Progenitor cell of endocrine pancreas (in vitro differentiated cells): ENCODE measurements at places on chromosomes 5 and 9.
A peak's percentile ranks its signal among the peaks of the same experiment; 100 is the strongest.

GRCh38 chr9:32524892-32525708 is 896 bp downstream of the RIGI start:
- H3K27me3 ChIP-seq = no peaks in the 10 kb centered on the region
- H3K36me3 ChIP-seq = peaks cover 15% of the 10 kb centered on the region
- no peak for DNase-seq
- peak overlapping the region; percentile 99 for H3K27ac ChIP-seq

DNA sequence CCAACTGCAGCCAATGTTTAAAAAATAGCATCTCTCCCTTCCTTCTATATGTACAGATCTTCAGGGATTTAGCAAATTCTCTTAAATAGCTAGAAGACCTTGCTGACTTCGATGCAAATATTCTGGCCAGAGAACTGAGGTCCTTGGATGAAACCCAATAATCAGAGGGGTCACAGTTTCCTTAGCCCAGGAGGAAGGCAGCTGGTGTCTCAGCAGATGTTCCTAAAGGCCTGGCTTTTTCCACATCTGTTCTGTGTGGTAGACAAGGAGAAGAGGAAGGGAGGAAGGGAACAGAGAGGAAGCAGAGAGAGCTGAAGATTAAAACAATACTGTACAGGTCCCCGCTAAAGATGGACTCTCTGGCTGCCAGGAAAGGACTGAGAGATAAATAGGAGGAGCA is 33.1 kb downstream of the BOD1 start:
- H3K4me3 ChIP-seq = no peak overlapping the region
- no peaks in the 10 kb centered on the region for H3K4me1 ChIP-seq
- no peak overlapping the region for H3K27ac ChIP-seq
- peaks cover 5% of the 10 kb centered on the region for H3K27me3 ChIP-seq
- DNase-seq = no peak

DNA sequence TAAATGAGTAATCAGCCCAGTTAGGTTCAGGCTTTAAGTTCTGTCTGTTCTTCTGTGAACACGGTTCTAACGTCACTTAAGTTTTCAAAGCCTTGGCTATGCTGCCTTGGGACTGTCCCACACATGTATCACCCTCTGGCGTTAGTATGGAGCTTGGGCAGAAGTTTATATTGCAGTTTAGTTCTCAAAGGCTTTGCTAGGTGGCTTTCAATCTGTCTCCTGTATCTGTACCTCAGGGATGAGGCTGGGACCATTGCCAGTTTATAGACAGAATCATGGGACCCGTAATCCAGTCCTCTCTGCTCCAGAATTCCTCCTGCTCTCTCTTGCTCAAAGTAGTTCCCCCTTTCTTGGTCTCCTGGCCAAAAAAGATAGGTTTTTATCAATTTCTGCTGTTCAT is 12.1 kb downstream of the C9orf40 start:
- no peak overlapping the region for H3K4me3 ChIP-seq
- H3K27ac ChIP-seq = no peak overlapping the region
- no peaks in the 10 kb centered on the region for H3K27me3 ChIP-seq
- no peaks in the 10 kb centered on the region for H3K4me1 ChIP-seq
- no peak for DNase-seq

DNA sequence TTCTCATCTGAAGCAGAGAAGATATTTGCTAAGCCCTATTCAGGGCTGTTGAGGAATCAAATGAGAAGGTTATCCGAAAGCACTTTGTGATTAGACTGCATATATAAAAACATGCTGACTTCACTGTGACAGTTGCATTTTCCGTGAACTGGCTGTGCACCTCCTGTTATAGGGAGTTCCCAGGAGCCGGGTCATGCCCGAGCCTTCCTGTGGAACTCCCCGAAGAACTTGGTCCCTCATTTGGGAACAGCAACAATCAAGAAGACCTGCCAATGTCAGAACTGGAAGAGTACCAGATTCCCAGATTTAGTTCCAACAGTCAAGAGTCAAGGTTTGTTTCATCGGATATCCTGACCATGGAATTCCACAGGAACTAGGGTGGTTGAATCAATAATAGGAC is 130.4 kb upstream of the RAI14 start:
- no peaks in the 10 kb centered on the region for H3K27me3 ChIP-seq
- H3K27ac ChIP-seq = no peak overlapping the region
- peaks cover 16% of the 10 kb centered on the region for H3K4me1 ChIP-seq
- no peaks in the 10 kb centered on the region for H3K36me3 ChIP-seq

- no peak overlapping the region for H3K27ac ChIP-seq
- peaks cover 1% of the 10 kb centered on the region for H3K36me3 ChIP-seq
Measured at GRCh38 chr9:87739546-87739945, 13.6 kb downstream of the CTSL start.

GRCh38 chr9:36855448-36856315 is 178.4 kb downstream of the PAX5 start:
- no peak overlapping the region for H3K27ac ChIP-seq
- H3K36me3 ChIP-seq = no peaks in the 10 kb centered on the region
- H3K4me3 ChIP-seq = no peak overlapping the region
- H3K4me1 ChIP-seq = peaks cover 11% of the 10 kb centered on the region

DNA sequence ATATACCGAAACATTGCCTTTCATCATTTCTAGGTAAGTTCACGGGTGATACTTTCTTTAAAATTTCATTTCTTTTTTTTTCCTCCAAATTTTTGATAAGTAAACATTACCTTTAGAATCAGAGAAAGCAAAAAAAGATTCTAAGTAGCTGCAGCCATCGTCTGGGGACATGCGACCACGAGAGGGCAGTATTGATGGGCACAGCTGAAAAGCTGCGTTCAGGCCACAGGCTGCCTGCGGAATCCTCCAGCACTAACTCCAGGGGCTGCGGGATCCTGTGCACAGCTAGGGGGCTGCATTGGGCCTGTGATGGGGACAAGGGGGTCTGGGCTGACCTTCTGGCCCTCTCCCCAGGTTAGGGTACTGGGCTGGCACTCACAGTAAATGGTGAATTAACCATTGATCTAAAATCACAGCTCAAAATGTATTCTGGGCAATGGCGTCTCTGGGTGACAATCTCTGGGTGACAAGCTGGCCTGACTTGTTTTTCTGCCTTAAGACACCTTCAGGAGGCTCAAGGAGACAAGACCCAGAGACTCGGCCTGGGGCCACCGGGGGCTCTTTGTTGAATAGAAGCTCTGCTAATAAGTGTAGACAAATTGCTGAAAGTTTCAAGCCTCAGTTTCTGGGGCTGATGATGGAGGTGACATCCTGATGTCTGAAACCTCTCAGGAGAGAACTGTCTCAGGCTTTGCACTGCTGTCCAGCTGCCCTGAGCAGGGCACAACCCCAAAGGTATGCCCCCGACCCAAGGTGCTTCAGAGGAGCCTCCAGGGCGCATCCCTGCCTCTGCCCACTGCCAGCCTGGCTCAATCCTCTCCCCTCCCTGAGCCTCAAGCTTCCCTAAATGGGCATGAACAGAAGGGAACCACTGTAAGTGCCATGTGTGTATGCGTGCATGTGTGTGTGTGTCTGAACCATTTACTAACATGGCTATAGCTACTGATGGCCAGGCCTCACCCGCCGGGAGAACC is 44.3 kb upstream of the SARDH start:
- peak overlapping the region; percentile 79 for H3K27ac ChIP-seq
- H3K4me3 ChIP-seq = no peak overlapping the region
- H3K27me3 ChIP-seq = no peaks in the 10 kb centered on the region
- peak; percentile 64 for DNase-seq

DNA sequence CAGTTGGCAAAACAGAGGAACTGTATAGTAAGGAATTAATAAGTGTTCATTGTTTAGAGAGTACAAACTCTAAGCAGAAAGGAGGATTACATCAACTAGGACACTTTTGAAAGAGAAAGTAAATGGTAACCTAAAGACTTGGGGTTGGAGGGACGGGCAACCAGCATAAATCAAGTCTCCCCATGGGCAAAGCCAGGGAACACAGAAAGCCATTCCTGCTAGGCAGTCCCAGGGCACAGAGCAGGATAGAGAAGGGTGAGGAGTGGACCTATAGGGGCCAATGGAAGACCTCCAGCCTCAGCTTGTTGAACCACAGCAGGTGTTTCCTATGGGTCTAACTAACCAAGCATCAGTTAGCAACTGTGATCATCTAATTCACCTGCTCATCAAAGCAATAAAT is 9.2 kb upstream of the ERAP1 start:
- H3K4me3 ChIP-seq = no peak overlapping the region
- no peak for DNase-seq
- H3K36me3 ChIP-seq = no peaks in the 10 kb centered on the region
- H3K4me1 ChIP-seq = peaks cover under 1% of the 10 kb centered on the region
- H3K27me3 ChIP-seq = peaks cover 6% of the 10 kb centered on the region

DNA sequence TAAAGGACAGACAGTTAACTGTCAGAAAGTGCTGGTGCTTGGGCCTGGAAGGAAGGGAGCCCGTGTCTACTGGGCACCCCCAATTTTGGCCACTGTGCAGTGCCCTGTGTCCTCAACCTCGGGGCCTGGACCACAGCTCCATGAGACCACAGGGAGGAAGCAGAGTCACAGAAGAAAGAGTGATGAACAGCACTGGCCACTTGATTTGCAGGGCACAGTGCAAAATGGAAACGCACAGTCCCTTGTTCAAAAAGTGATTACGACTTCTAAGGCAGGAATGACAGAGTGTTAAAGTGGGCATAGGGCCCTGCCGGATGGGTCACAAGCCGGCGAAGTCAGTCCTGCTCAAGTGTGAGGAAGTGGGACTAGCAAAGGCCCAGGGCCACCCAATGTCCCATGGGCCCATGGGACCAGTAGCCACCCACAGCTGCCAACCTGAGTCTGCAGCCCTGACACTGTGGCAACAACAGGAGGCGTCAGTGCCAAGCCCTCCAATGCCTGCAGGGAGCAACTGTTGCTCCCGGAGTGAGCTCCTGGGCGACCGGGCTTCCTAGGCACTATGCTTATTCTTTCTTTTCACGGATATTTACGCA is 85.4 kb downstream of the ADAMTS2 start:
- no peak for DNase-seq
- H3K4me3 ChIP-seq = no peak overlapping the region
- no peak overlapping the region for H3K27ac ChIP-seq
- no peaks in the 10 kb centered on the region for H3K36me3 ChIP-seq

- peaks cover 7% of the 10 kb centered on the region for H3K27me3 ChIP-seq
- no peaks in the 10 kb centered on the region for H3K36me3 ChIP-seq
- H3K27ac ChIP-seq = no peak overlapping the region
- no peaks in the 10 kb centered on the region for H3K4me1 ChIP-seq
- no peak overlapping the region for H3K4me3 ChIP-seq
- DNase-seq = no peak
Measured at GRCh38 chr9:116191576-116192415, 38.2 kb downstream of the PAPPA start.

GRCh38 chr5:39249564-39250274 is 30.4 kb upstream of the FYB1 start:
- H3K27me3 ChIP-seq = no peaks in the 10 kb centered on the region
- no peak overlapping the region for H3K27ac ChIP-seq
- no peak overlapping the region for H3K4me3 ChIP-seq
- no peak for DNase-seq
- no peaks in the 10 kb centered on the region for H3K4me1 ChIP-seq
- H3K36me3 ChIP-seq = no peaks in the 10 kb centered on the region

GRCh38 chr5:37722236-37723161 is 117.3 kb downstream of the GDNF start:
- DNase-seq = no peak
- H3K27ac ChIP-seq = no peak overlapping the region
- peaks cover 5% of the 10 kb centered on the region for H3K36me3 ChIP-seq
- no peaks in the 10 kb centered on the region for H3K27me3 ChIP-seq
- H3K4me1 ChIP-seq = peaks cover 7% of the 10 kb centered on the region

DNA sequence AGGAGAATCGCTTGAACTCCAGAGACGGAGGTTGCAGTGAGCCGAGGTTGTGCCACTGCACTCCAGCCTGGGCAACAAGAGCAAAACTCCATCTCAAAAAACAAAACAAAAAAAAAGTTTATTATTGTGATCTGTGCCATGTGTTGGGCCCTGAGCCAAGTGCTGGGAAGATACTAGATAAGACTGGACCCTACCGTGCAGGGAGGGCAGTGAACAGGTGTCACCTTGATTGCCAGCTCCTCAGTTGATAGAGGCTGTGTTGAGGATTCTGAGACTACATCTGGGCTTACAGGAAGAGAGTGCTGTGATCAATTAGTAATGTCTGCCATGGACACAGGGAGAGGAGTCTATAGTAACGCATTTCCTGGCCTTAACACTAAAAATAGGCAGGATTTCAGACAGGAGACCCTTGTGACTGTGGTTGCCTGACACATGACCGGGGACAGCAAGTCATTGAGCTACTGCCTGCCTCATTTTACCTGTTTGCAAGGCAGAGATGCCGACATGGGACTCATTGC is 201.5 kb downstream of the C9orf50 start:
- H3K27ac ChIP-seq = no peak overlapping the region
- H3K4me3 ChIP-seq = no peak overlapping the region
- H3K36me3 ChIP-seq = no peaks in the 10 kb centered on the region

DNA sequence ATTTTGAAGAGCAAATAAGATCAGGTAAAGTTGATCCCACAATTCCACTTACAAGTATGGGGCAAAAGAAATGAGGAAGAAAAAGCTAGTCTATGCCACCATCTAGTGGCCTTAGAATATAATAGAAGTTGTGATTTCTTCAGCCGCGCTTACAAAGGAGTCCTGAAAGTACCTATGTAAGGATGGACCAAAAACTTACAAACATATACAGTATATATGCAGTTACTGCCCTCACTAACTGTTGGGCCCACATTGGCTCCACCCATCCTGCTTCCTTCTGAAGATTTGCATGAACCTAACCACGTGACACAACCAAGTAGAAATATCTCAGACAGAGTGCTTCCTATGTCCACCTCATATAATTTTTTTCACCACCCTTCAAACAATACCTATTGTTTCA is 11.7 kb upstream of the OR13D1 start:
- H3K36me3 ChIP-seq = no peaks in the 10 kb centered on the region
- no peaks in the 10 kb centered on the region for H3K27me3 ChIP-seq
- no peak overlapping the region for H3K27ac ChIP-seq
- DNase-seq = no peak
- no peaks in the 10 kb centered on the region for H3K4me1 ChIP-seq

DNA sequence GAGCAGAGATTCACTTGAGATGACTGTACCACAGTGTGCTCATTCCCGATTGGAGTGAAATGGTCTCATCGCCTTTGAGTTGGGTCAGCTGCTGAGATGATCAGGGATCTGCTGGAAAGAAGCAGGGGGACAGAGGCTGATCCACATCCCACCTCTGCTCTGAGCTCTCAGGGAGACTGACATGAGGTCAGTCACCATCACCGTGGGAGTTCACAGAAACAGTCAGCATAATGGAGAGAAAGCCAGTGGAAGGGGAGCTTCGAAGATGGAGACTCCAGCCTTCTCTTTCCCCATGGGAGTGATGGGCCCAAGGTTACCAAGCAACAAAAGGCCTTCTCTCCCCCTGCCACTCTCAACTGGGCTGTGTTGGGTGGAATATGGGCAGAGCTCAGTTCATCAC is 276.4 kb downstream of the CDK5RAP2 start:
- peaks cover 6% of the 10 kb centered on the region for H3K27me3 ChIP-seq
- H3K4me3 ChIP-seq = no peak overlapping the region
- no peak overlapping the region for H3K27ac ChIP-seq
- H3K4me1 ChIP-seq = peaks cover 6% of the 10 kb centered on the region
